Heart left ventricle (tissue), 16 donors: ENCODE measurements at places on chromosomes 7 and 10. TPM values are rescaled to one million over a fixed set of nuclear protein-coding genes. Genes with fewer than 3 reads are reported as not detected.

CYP3A4 gene
- not detected for total RNA-seq

NT5C2 gene
- total RNA-seq: 34.9 TPM

C7orf33 gene
- not detected for total RNA-seq

SLIT1 gene
- total RNA-seq: 0.13 TPM

RAB19 gene
- not detected for total RNA-seq

STK32C gene
- 4.1 TPM for total RNA-seq

OR13A1 gene
- total RNA-seq: not detected

CDNF gene
- total RNA-seq: 4.4 TPM
